Stimulated activated effector memory CD8-positive, alpha-beta T cell treated with anti-CD3 and anti-CD28 coated beads, Interleukin-12 subunit alpha, Interleukin-12 subunit beta, amount 100 ng/mL, for 72 hours (primary cell): ENCODE measurements at places on chromosomes 4 and X.

GRCh38 chr4:82989575-82990429, 20.8 kb downstream of the LIN54 start:
- DNase-seq = no peak

DNA sequence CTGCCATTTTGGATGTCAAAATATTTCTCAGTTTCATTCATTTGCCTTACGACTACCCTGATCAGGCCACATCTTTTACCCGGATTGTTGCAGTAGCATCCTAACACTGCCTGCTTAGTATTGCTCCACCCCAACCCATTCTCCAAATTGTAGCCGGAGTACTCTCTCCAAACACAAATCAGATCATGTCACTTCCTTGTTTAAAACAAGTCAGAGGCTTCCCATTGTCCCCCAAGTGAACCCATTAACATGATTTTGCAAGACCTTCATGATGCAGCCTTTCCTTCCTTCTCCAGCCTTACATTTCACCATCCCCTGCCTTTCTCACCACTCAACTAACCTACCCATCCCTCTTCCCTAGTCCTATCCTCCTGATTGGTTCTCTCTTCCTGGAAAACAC, 53.1 kb downstream of the FANCB start:
- DNase-seq = no peak

GRCh38 chr4:2266821-2267220, 4.9 kb upstream of the MXD4 start:
- DNase-seq = no peak

GRCh38 chrX:23341452-23341851, 6.8 kb downstream of the PTCHD1 start:
- no peak for DNase-seq

DNA sequence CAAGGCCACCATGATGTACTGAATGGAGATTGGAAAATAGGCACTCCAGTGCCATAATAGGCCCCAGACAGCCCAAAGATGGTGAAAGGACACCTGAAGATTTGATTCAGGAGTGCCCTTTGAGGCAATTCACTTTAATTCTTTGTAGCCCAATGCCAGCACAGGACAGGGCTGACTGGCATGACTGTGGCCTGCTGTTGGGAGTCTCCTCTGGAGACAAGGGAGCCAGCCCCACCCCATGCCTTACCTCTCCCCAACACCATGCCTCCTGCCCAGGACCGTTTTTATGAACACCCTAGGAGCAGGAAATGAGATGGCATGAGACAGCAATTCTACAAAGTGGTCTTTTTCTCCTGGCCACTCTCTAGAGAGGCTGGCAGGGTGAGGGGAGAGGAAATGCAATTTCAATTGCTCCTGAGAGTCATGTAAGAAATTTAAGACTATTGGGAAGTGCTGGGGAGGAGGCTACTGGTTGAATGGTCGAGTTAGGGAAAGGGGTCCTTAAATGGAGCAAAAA, 94.2 kb upstream of the MAMLD1 start:
- no peak for DNase-seq

DNA sequence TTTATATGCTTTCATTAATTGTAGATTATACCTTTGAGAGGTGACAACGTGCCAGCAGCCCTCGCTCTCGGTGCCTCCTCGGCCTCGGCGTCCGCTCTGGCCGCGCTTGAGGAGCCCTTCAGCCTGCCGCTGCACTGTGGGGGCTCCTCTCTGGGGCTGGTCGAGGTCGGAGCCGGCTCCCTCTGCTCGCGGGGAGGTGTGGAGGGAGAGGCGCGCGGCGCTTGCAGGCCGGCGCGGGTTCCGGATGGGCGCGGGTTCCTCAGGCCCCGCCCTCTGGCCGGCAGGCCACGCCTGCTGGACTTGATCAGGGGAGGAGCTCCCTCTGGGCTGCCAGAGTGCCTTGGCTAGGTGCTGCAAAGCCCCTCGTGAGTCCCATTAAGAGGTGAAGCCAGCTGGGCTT, 321.1 kb upstream of the PCDH18 start:
- DNase-seq = no peak

GRCh38 chr4:141389649-141390048, 169.0 kb downstream of the ZNF330 start:
- no peak for DNase-seq

DNA sequence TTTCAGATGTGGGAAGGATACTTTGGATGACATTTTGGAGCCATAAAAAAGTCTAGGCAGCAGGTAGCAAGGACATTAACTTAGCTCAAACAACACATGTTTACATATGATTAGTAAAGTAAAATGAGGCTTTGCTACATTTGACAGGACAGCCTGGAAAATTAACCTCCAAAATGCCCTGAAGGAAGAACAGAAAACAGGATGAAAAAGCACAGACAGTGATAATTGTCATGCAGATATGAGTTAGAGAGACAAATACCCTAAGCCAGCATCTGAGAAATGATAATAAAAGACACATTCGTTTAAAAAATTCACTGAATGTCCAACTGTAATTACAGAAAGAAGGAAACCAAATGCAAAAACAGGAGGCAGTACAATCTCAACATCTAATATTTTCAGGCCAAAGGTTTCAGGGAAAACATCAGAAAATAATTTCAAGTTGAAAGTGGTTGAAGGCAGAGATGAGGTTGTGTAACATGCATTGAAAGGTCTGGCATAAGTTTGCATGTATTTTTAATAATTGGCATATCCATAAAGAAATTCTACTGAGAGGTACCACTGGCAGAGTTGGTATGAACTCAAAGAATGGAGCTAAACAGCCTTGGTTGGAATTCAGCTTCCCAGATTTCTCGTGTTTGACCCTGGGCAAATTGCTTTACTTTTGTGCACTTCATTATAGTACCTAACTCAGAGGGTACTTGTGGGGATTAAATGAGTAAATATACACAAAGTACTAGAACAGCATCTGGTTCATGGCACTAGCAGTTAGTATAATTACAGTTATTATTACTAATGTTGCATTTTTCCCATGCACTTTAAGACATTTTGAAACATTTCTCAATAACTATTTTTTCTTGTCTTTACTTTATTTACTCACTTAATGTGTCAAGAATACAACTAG, 54.4 kb upstream of the MAP9 start:
- DNase-seq = no peak

GRCh38 chr4:153458969-153459368, 7.2 kb upstream of the TMEM131L start:
- DNase-seq = no peak

GRCh38 chr4:4689694-4690440, 148.0 kb upstream of the STX18 start:
- no peak for DNase-seq

DNA sequence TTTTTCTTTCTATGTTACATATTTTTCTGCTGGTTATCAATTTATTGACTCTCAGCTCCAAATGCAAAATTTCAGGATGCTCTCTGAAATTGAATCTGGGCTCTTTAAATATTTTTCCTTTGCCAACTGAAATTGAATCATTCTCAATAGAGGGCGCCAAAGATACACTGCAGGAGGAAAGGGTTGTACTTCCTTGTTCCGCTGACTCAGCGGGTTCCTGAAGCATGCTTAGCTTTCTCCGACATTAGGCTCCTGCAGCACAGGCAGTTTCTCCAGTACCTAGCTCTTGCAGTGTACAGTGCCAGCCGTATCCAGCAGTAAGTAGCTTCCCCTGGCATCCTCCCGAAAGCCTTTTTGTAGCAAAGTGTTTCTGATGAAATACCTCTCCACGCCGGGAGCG, 28.8 kb upstream of the CFAP47 start:
- DNase-seq = no peak

GRCh38 chr4:119731778-119732177, 103.2 kb upstream of the PDE5A start:
- DNase-seq = no peak

DNA sequence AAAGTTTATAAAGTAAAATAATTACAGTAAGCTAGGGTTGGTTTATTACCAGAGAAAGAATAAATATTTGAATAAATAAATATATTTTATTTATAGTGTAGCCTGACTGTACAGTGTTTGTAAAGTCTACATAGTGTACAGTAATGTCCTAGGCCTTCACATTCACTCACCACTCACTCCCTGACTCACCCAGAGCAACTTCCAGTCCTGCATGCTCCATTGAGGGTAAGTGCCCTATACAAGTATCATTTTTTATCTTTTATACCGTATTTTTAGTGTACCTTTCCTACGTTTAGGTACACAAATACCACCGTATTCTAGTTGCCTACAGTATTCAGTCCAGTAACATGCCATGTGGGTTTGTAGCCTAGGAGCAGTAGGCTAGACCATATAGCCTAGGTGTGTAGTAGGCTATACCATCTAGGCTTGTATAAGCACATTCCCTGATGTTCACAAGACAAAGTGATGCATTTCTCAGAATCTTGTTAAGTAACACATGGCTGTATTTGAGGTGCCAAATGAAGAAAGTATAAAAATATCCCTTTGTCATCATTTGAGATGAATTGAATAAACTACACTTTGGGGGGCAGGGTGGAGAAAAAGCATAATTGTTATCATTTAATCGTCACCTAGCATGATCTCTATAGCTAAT, 14.7 kb upstream of the KLHL8 start:
- DNase-seq = no peak

- no peak for DNase-seq
Observed at GRCh38 chr4:13546941-13547484, 2.7 kb upstream of the NKX3-2 start.

DNA sequence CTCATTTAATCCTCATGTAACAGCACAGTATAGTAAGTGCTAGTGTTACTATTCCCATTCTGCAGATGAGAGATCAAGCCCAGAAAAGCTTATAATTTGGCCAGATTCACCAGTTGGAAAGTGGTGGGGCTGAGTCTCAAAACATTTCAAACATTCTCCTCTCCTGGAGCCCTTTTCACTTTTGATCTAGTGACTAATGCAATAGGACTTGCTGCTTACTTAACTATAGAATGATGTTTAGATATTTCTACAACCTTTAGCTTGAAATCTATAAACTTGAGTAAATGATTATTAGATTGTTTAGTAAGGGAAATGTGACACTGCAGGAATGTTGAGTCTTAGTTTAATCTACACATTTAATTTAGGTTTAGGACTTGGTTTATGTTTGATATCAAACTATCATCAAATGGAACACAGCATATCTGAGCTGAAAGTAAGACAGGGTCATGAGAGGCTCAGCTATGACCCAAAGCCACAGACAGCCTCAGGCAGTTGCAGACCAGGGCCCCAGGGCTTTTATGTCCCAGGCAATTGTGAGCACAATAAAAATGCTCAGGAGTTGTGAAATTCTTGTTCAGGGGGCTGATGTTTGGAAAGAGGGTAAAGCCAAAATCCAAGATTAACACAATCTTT, 199.5 kb upstream of the HS3ST1 start:
- DNase-seq = no peak

DNA sequence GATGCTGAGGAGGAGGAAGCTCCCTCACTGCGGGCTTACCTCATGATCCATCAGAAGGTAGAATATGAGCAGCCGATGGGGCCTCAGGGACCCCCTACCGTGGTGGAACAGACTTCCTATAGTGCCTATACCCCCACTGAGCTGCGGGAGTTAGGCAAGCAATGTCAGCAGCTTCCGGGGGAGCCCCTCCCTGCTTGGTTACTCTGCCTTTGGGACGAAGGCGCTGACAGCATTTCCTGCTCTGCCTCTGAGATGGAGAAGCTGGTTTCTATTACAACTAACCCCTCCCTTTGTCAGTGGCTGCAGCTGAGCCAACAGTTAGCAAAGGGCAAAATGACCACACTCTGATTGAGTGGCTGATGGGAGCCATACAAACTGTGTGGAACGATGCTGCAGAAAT, 430.7 kb downstream of the IDS start:
- DNase-seq = no peak

DNA sequence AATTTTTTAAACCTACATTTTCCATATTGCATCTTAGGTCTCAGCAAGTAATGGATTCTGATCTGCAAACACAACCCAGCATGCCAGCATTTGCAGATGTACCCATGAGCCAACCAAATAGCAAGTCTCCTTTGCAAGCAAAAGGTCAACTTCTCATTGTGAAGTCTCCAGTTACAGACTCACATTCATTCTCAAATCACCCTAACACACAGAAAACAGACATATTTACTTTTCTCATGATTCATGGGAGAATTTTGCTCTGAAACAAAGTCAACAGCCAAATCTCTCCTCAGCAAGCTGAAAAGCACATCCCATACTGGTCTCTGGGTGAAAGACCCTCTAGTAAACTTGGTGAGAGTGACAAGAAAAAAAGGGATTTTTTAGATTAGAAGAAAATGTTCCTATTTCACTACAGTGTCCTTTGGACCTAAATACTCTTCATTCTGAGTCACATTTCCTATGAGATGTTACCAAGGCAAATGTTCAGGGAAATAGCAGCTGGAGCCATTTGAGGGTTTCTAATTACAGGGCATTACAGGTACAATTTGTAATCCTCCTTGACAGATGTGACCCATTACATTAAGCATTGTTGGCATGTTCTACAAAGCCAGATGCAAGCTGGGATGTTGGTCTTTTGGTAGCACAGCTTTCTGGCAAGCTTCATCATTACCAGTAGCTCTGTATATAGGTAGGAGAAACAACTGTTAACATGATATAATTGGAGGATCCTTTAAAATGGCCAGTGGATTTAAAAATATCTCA, 383.3 kb downstream of the SMARCA1 start:
- DNase-seq = no peak
